Activated T-cell treated with anti-CD3 and anti-CD28 coated beads, Interleukin-2, amount 50 U/mL, for 48 hours (primary cell): ENCODE measurements at places on chromosomes 7 and 10.

DNA sequence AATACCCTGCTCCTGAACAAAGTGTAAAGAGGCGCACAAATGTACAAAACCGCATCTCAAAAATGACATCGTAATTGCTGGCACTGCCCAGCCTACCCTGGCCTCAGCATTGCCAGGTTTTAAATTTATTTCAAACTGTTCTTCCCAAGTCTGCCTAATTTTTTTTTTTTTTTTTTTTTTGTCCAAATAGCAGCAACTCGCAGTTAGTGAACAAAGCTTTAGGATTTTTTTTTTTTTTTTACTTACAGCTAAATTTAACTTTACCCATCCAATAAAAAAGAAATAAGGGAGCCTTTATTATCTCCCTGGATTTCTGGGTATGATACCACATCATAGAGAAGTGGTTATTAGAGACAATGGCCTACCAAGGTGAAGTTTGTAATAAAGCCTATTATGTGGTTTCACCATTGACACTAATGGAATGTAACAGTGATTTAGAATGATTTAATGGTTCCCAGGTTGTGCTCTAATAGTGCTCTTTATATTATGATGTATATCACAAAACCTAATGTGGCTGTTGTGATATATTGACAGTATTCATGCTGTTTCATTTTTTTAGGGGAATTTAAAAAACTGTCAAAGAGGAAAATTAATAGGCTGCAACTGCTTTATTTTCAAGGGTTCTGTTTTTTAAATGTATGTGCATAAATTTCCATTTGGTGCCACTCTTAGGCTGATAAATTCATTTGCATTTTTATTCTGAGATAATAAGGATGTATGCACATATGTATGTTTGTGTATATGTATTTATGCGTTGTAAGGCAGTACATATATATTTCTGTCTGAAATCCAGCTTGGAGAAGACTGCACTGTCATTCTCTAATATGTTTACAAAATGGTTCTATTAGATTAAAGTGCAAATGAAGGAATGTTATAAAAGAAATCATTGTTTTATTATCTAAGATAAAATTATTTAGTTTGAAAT lies 309.0 kb downstream of the TFEC start:
- no peak for DNase-seq

DNA sequence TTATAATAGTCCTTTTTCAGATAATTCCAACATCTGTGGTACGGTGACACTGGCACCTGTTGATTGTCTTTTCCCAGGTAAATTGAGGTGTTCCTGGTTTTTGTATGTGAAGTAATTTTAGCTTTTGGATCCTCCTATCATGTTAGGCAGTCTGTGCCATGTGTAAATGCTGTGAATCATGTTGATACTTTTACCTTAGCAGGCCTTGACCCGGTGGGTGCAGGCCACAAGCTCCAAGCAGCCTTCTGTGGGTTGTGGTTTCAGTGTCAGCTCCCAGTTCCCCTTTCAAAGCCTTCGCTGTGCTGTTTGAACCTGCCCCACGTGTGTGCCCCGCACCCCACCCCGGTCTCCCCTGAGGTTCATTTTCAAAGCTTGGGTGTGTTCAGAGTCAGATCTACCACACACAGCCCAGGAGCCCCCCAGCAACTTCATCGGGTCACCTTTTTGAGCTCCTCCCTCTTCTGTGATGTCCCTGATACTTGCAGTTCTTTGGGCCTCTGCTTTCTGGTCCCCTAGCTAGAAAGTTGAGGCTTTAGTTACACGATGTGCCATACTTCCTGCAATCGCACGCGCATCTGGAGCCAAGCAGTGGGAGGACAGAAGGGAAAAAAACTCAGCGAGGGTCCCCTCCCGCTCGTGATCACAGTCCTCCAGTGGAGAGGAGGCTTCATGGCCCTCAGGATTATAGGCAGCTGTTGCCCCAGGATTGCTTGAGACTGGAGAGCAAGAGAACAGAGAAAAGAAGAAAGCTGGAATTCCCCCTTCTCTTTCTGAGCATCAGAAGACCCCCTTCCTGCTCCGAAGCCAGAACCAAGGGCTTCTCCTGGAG lies 8.7 kb upstream of the BHLHA15 start:
- peak; percentile 82 for DNase-seq

GRCh38 chr7:82224529-82224928 lies 219.0 kb downstream of the CACNA2D1 start:
- no peak for DNase-seq

- no peak for DNase-seq
Observed at GRCh38 chr7:43625980-43626379, 43.1 kb downstream of the STK17A start.

DNA sequence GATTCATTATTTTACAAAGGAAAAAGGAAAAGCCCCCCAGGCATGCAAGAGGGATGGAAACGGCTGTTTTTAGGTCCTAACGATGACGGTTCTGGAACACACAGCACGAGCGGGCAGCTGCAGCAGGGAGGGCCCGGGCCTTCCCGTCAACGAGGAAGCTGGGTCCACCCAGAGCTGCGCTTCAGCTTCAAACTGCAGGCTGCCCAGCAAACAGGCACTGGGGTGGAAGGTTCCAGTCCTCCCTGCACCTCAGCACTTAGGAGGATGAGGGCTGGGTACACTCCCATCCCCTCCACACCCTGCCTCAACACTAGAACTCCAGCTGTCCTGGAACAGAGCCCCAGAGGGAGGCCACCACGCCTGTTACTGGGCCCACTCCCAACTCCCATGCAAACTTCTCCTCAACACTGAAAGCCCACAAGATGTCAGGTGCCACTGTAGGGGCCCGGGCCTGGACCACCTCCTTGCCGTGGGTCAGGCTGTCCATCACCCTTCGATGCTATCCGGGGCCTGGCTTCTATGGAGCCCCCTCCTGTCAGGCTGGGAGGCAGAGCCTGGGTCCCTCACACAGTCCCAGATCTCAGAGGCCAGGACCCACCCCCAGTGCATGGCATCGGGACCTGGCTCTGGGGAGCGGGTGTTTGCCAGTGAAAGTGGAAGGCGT lies 33.0 kb downstream of the PAPOLB start:
- DNase-seq = no peak

DNA sequence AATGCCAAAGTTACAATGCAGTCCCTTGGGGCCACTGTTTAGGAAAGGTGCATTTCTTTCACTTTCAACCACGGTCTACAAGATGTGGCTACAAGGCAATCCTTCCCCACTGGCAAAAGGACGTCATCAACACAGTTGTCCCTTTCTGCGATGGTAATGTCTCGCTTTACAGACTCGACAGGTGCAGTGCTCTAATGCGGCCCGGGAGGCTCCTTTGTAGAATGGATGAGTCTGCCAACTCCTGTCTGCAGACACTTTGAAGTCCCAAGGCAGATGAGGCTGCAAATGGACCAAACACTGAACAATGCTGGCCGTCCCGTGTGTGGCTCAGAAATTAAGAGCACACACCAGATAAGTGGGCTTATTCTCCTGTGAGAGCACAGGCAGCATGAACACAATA lies 133.7 kb downstream of the PIP4K2A start:
- DNase-seq = no peak

- no peak for DNase-seq
Observed at GRCh38 chr7:136148920-136149319, 171.8 kb upstream of the MTPN start.

DNA sequence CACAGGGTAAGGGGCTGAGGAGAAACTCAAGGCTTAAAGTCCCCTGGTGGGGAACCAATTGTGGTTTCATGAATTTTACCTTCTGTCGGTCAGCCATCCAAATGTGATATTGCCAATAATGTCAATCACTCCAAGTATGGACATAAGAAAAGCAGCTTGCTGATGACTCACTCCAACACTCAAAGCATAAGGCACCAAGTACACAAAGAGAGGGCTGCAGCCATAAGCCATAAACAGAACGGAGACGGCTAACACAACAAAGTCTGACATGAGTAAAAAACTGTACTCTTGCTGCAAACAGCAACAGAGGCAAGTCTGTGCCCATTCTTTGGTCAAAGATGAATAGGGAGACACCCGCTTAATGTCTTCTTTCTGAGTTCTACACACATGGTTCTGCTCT lies 24.2 kb downstream of the IFIT5 start:
- DNase-seq = no peak

DNA sequence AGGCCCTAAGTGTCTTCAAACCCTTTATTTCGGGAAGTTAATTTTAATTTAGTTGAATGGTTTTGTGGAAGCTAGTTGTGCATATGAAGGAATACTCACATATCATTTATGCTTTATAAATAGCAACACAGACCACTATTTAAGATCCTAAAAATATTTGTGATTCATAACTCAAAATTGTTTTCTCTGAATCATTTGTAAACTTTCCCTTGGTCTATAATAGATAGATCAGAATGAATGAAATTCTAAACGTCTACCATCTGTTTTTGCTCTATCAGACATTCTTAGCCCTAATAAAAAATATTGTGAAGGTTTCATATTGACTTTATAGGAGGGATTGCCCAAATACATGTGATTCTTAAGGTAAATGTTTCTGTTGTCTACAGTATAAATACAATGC lies 43.5 kb downstream of the LOXL4 start:
- no peak for DNase-seq
